ENCODE measurements at places on chromosomes 2 and 18.

GRCh38 chr2:33903215-33903614 is 304.1 kb upstream of the FAM98A start:
- DNase-seq = no peak

DNA sequence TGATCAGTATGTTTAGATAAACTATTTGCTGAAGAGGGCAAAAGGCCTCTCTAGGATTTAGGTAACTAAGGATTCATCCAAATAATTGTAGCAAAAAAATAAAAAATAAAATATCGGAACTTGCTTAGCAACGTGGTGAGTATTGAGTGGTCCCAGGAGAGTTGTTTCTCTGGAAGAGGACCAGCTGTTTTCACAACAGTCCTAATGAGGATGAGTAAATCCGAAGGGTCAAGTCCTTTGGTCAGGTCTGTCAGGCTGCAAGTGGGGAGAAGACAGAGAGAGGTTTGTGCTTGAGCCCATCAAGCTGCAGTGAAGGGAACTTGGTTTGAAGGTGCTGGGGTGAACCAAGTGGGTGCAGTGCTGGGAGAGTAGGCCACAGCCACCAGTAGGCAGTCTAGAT is 539.2 kb downstream of the SLC4A3 start:
- no peak for DNase-seq

DNA sequence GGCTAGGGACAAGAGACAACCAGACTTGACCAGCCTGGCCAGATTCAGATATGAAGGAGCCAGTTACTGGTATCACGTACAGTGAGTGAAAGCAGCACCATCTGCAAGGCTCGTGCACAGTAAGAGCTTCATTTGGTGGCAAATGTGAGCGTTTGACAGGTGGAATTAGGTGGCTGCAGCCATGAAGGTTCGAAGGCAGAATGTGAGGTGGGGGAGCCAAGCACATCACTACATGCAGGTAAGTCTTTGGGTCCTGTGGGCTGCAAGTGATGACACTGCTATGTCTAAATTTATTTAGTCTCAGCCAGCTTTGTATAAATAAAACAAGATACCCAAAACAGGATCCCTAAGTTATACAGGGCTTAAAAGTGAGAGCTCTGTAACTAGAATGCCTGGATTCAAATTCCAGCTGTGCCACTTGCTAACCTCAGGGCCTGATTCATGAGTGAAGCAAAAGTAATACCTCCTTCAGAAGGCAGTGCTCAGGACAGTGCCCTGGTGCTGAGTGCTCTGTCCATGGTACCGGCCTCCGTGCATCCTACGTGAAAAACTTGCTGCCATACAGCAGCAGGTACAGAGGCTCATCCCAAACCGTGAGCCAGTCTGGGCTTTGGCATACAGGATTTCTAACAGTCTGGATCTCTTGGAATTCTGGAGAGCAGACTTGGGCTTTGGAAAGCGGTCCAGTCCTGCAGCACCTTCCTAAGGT is 18.6 kb downstream of the DDX18 start:
- no peak for DNase-seq

DNA sequence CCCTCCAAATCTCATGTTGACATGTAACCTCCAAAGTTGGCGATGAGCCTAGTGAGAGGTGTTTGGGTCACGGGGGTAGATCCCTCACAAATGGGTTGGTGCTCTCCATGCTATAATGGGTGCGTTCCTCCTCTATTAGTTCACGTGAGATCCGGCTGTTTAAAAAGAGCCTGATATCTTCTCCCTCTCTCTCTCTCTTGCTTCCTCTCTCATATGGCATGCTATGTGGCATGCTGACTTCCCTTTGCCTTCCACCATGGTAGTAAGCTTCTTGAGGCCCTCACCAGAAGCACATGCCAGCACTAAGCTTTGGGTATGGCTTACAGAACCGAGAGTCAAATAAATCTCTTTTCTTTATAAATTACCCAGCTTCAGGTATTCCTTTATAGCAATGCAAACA is 39.2 kb downstream of the C2orf76 start:
- no peak for DNase-seq

DNA sequence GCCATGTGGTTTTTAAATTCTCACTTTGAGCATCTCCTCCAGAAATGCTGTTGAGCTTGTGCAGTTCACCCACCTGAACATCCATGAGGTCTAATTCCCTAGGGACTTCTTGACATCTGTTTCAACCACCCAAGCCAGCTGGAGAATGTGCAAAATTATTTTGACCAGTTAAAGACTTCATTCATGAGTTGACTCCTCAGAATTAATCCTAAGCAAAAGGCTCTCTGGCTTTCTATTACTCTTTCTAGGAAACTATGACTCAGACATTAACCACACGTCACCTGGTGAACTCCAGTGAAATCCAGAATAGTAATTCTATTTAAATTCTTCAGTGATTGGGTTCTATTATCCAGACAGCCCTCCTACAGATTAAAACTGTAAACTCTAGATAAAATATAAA is 247.5 kb downstream of the NBAS start:
- DNase-seq = no peak

DNA sequence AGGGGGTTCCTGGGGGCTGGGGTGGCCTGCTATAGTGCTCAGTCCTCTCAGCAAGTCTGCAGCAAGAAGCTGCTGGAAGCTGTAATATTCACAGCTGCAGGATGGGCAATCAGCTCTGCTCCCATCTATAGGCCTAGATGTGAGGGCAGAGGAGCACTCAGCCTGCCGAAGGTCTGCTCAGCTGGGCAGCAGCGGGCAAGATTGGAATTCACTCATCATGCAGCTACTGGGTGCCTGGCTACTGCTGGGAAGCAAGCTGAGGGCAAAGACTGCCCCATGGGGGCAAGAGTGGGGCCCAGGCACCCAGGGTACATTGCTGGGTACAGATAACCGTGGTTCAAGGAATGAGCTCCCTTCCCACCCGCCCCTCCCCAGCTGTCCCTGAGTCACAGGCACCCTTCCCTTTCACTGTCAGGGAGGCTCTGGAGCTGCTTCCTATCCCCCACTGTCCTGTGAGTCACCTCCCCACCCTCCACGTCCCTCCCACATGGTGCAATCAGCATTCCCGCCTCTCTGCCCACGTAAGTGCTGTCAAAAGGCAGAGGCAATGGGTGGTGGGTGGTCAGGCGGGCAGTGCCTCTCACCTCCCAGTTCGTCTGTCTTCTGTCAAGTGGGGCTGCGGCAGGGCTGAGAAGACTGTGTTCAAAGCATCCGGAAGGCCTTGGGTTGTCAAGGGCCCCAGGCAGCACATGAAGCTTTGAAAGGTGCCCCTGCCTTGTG is 169.2 kb downstream of the TRIM43 start:
- no peak for DNase-seq

DNA sequence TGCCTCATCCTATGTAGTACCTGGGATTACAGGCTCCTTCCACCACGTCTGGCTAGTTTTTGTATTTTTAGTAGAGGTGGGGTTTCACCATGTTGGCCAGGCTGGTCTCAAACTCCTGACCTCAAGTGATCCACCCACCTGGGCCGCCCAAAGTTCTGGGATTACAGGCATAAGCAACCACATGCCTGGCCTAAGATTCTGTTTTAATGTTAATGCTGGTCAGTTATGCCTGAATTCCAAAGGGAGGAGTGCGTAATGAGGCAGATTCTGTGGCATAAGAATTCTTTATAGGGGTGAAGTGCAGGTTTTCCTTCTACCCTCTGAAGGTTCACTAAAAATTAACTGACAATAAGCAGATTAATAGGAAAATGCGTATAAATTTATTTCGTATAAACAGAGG is 1343.8 kb upstream of the LRRTM1 start:
- no peak for DNase-seq

DNA sequence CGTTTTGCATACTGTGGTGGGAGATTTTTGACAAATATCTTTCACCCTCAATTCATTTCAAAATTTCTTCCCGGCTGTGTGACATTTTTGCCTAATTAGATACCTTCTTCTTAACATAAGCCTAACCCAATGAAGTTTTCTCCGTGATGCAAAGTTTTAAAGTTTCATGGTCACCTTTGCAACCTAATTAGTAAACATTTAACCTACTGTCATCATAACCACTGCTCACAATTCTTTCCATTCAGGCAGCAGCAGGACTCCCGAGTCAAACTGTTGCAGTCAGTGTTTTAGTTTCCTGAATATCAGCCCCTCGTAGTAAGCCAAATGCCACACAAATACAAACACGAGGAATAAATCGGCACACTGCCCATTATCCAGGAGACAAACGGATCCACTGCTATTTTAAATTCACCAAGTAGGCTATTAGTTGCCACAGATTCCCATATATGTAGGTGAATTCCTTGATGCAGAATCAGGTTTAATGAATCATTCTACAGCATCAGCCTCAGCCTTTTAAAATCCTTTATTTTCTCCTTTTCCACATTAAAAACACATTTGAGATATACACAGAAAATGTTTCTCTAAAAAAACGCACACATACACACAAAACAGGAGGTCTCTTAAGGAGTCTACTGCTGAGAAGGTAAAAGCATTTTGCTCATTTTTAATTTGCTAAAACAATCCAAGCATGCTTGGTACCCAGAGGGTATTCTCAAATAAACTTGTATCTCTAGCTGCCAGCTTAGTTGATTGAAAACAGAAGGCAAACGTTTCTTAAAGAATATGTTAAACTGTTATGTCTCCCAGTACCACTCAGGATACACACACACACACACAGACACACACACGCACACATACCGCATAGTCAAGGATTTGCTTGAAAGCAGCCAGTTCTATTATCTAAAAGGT is 106.5 kb upstream of the KCTD1 start:
- no peak for DNase-seq

DNA sequence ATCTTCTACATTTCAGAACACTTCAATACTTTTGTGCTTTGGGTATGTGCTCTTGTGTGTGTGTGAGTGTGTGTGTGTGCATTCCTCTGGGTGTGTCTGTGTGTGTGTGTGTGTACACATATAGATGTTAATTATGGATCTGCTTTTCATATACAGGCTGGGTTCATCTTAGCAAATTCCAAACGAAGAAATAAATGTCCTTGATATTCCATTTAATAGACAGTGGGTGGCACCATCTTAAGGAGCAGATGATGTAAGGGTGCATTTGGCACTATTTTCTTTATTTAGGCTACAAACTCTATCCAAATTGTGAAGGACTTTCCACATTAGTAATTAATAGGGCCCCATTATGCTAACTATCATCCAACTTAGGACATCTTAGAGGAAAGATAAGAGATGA is 425.8 kb upstream of the POU3F3 start:
- no peak for DNase-seq

DNA sequence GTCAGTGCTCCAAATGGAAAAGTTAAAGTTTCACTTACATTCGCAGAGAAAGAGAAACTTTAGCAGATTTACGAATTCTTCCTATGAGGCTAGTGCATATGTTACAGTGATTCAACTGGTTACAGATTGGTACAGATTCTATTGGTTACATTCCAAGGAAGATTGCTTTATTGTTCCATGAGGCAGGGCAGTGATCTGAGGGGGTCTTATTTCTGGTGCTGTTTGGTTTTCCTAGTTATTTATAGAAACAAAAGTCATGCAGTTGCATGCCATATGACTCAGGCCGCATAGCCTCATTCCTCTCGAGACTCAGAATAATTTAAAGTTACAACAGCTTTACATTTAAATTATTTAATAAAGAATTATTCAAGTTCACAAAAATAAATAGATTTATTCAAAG is 385.4 kb upstream of the SYT4 start:
- no peak for DNase-seq

- DNase-seq = peak; percentile 3
These were observed 99.7 kb upstream of the SMAD7 start for GRCh38 chr18:49050452-49050851.

- no peak for DNase-seq
These were observed 42.4 kb downstream of the ITGB1BP1 start for GRCh38 chr2:9380702-9381628.

- DNase-seq = peak; percentile 4
These were observed 77.0 kb upstream of the CNGA3 start for GRCh38 chr2:98269274-98269673.

DNA sequence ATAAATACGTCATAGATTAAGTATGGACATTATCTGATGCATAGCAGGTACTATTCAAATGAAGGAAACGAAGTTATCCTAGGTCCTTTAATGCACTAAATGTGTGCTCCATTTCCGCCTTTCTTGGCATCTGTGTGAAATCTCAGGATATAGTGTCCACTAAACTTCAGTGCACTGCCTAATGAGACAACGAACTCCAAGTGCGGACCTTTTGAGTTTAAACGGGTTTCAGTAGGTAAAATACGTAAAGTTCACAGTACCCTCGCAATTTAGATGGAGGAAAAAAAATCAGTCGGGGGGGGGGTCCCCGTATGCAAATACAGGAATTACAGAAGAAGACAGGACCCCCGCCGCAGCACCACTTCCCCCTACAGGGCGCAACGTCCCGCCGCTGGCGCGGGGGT is 729 bp upstream of the REL start:
- peak; percentile 31 for DNase-seq

DNA sequence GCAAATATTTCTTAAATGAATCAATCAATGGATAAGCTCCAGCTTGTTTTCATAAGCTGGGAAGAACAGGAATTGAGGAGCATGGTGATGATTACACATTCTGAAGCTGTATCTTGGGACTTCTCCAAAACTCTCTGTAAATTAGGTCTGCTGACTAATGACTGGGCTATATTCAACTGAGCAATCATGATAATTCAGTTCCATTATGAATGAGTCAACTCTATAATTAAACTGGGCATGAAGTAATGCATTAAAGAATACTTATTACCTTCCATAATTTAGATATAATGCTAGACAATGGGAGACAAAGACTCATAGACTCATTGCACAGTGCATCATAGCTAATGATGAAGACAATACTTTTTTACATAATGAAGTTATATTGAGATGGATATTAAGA is 207.4 kb downstream of the CBLN2 start:
- DNase-seq = no peak

- no peak for DNase-seq
These were observed 3.1 kb upstream of the CYTIP start for GRCh38 chr2:157447031-157447430.

DNA sequence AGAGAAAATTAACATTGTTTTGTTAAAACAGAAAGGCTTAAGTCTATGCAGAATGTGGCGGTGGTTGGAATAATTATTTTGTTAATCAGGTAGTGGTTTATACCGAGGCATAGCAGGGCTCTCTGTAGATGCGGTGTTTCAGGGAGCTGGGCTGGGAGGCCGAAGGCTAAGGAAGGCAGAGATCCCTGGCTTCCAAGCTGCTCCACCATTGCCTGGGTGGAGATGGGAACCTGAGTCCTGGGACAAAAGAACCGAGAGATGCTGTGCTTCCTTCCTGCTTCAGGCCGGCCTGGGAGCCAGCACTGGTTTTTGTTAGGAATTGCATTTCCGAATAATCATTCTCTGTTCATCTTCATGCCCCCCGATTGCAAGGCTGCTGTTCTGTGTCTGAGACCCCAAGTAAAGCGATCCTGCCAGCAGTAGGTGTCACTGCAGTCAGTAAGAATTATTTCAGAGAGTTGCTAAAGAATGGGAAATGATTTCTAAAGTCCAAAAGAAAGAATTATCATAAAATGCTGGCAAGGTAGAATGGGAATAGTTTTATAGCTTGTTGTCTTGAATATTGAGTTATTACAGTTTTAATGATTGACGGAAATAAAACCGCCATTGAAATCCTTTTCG is 824.9 kb downstream of the GALR1 start:
- no peak for DNase-seq

- no peak for DNase-seq
These were observed 19.5 kb upstream of the ID2 start for GRCh38 chr2:8662239-8662879.
